ENCODE measurements at places on chromosomes 16 and 17.
A peak's percentile ranks its signal among the peaks of the same experiment; 100 is the strongest.

- DNase-seq = no peak
These were observed 43.4 kb downstream of the TAOK1 start for GRCh38 chr17:29433541-29433940.

- no peak for DNase-seq
These were observed 232.8 kb downstream of the CCDC182 start for GRCh38 chr17:57512258-57512657.

DNA sequence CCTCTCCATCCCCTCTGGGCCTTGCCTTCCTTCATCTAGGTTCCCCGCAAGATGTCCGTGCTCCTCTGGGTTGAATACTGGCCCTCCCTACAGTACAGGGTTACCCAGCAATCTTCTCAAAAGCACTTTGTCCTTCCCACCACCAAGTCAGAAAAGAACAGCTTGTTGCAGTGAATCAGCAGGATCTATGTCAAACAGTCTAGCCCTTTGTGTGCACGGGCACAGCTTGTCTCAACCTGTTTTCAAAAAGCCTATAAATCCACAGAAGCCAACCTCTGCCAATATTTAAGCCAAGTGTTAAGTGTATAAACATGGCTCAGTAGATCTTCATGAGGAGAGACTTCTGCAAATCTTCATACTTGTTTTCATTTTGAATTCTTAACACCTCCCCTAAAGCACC, 25.2 kb downstream of the C17orf67 start:
- no peak for DNase-seq

DNA sequence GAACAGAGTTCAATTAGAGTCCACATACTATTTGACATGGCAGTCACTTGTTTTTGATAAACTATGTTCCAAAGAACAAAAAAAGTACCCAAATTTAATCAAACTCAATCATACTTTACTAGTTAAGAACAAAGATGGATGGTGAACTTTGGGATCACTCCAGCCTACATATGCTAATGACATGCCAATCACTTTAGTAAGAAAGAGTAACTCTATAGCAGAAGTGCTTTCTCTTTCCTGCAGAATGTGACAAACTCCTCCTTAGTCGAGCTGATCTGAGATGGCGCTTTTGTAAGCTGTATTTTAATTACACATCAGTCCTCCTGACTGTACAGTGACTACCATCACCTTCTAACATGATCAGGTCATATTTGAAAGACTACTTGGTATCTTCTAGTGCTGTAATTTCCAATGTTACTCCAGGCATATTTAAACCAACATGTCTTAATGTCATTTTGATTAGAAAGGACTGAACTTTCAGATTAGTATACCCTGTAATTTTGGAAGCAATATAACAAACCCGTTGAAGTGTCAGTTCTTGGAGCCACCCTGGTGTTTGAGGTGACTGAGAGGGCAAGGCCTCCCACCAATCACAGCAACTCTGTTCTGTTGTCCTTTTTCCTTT, 4.1 kb downstream of the NETO2 start:
- DNase-seq = no peak

- DNase-seq = no peak
These were observed 3.3 kb upstream of the N4BP1 start for GRCh38 chr16:48613061-48613957.

DNA sequence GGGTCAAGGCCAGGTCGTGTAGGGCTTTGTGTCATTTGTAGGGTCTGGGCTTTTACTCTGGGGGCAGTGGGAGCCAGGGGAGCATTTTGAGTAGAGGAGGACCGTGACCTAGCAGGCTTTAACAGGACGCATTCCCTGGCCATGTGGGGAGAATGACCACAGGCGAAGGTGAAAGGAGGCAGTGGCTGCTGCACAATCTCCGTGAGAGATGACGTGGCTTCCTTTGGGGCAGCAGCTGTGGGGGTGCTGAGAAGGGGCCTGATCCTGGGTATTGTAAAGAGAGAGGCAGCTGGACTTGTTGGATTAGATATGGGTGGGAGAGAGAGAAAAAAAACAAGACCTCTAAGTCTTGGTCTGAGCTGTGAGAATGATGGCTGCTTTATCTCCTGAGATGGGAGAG, 46.0 kb downstream of the KATNIP start:
- DNase-seq = no peak

DNA sequence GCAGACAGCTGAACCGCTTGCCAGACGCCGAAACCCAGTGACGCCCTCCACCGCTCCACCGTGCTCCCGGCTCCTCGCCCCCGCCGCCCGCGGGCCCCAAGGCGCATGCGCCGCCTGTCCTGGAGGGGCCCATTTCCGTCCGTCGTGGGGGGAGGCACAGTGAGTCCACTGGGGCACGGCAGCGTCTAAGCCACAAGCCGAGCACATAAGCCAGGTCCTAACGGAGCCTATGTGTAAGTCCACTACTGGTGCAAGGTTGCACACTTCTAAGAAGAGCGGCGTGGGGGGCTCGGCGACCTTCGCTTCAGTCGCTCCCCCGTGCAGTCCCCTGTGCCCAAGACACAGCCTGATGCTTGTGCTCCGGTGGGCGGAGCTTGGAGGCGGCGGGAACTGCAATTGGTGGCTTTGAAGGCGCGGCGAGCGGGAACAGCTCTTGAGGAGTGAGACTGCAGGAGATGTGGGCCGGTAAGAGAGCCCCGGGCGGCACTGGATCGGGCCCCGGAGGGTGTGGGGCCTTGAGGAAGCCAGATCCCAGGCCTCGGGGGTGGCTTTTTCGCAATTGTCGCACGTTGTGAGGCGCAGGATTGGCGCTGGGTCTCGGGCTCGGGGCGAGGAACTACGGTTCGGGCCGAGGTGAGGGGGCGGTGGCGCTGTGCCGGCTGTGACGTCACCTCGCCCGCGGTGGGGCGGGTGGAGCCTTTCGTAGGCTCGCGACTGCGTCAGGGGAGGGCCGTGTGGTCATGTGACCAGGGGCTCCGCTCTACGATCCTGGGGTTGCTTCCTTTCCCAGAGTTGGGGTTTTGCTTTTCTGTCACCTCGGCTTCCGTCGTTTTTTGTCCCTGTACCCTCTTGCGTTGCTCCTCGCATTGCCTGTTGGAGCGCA, at the start of the genes CENPN and CMC2:
CENPN (plus strand) TSS at position 402 of the 883 bp plus-strand sequence. CDS start 4,726 bp downstream, outside the sequence.
CMC2 (minus strand) TSS at position 73 of the 883 bp plus-strand sequence. CDS start 9,491 bp downstream, outside the sequence.
- peak; percentile 98 for DNase-seq

GRCh38 chr16:22969567-22969966, 155.6 kb downstream of the HS3ST2 start:
- DNase-seq = no peak

GRCh38 chr16:4803401-4803844, 990 bp upstream of the ROGDI start:
- DNase-seq = no peak

- DNase-seq = no peak
These were observed 1.5 kb downstream of the GAA start for GRCh38 chr17:80102664-80103448.

- no peak for DNase-seq
These were observed 95.0 kb downstream of the HS3ST4 start for GRCh38 chr16:25786748-25787147.

DNA sequence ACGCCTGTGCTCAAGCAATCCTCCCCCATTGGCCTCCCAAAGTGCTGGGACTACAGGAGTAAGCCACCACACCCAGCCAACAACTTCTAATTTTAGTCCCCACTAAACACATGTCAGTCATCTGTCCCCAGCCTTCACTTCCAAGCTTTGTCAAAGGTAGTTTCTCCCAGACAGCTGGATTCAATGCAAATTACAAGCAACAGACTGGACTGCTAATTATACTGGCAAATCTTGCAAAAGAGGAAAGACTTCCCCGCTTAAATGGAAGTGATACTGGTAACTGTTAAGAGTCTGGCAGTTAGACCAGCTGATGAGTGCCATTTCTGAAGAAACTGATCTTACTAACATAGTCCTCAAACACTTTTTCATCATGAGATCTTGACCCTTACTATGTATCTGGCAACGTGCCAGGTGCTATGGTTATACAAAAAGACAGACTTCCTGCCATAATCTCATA, 8.2 kb upstream of the GGA2 start:
- no peak for DNase-seq

GRCh38 chr17:78825696-78826095, 14.9 kb downstream of the USP36 start:
- no peak for DNase-seq

DNA sequence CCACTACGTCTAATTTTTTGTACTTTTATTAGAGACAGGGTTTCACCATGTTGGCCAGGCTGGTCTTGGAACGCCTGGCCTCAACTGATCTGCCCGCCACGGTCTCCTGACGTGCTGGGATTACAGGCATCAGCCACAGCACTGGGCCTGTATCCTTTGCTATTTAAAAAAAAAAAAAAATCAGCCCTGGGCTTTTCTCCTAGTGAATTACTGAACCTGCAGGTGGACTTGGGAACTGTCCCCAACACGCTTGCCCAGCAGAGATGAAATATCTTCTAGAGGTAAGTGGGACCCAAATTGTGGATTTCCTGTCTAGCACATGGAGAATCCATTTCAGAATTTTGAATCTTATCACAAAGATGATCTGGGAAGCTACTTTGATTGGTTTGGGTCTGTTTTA, 14.8 kb downstream of the CNOT1 start:
- no peak for DNase-seq

DNA sequence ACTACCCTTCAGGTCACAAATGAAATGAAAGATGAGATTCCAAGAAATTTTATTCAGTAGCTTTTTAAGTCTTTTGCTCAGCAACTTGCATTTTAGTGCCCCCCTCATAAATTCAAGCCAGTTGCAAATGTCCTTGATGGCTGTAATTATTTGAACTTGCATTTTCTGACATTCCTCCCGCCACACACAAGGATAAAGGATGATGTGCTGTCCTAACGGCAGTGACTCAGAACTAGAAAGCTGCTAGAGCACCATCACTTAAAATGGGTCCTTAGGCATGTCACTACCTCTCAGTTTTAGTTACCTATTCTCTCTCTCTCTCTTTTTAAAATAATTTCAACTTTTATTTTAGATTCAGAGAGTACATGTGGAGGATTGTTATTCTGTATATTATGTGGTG, 306.7 kb downstream of the CNTNAP4 start:
- no peak for DNase-seq

GRCh38 chr16:14196539-14196938, 125.4 kb downstream of the MRTFB start:
- no peak for DNase-seq

GRCh38 chr16:27678955-27679354, 129.0 kb downstream of the KATNIP start:
- DNase-seq = no peak

DNA sequence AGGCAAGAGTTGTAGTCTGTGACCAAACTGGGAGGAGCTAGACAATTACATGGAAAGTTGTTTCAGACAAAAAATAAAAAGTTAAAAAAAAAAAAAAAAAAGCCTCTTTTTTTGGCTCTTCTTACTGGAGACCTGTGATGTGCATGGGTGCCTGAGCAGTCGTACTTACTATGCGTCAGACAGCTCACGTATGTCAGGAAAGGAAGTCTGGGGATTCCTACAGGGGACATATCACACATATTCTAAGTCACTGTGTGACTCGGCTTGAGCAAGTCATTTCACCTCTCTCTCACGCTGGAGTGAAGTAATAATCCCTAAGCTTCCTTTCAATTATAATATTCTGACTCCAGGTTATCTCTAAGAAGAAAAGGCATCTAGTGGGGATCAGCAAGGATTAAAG, 6.0 kb downstream of the SLFN14 start:
- no peak for DNase-seq

DNA sequence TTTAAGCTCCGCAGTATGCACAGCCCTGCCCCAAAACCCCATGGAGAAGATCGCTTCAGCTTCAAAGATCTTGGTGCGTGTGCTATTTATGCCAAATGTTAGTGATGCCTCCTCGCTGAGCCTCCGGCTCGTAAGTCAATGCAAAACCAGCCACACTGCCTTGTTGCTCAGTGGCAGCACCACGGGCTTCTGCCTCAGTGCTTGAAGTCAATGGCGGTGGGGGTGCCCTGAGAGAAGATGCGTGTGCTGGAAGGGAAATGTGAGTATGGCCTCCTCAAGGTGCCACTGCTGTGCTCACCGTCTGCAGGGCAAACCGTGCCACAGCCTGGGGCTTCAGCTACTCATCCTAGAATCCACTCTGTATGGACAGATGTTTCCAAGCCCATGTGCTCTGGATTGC, 121.9 kb downstream of the XYLT1 start:
- DNase-seq = no peak

DNA sequence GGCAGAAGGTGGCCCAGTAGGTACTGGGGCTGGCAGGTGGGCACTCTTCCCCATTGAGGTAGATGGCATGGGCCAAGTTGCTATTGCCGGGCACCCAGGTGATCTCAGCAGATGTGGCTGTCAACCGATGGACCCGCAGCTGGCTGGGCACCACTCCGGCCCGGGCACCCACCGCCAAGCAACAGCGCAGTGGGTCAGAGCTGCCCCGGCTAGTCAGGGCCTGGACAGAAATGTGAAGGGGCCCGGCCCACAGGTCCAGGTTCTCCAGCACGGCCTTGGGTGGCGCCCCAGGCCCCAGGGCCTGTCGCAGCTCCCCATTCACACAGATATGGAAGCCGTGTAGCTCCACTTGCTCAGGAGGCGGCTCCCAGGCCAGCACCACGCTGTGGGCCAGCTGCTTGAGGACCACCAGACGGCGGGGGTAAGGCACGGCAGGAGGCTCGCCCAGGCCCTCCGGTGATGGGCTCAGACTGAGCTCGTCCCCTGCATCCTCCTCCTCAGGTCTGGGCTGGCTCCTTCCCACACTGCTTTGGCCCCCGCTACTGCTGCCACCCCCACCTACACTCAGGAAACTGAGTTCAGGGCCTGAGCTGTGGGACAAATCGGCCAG, 16.5 kb downstream of the TSPOAP1 start:
- no peak for DNase-seq

DNA sequence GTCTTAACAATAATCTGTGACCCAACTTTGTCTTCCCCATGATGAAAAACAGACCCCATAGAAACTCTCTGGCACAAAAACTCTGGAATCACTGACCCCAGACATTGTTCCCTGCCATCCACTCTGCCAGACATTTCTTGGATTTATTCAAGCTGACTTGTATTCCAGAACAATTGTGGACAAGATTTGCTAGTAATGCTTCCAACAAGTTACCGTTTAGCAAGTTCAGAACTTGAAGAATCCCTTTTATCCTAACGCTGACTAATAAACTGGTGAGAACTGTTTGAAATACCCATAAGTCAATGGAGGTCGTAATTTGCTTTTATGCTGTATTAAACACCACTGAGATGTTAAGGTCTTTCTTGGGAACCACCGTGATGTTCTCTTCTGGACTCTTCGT, 10.5 kb downstream of the HSBP1 start:
- no peak for DNase-seq

- DNase-seq = no peak
These were observed 63.6 kb downstream of the SMG6 start for GRCh38 chr17:2239882-2240430.

DNA sequence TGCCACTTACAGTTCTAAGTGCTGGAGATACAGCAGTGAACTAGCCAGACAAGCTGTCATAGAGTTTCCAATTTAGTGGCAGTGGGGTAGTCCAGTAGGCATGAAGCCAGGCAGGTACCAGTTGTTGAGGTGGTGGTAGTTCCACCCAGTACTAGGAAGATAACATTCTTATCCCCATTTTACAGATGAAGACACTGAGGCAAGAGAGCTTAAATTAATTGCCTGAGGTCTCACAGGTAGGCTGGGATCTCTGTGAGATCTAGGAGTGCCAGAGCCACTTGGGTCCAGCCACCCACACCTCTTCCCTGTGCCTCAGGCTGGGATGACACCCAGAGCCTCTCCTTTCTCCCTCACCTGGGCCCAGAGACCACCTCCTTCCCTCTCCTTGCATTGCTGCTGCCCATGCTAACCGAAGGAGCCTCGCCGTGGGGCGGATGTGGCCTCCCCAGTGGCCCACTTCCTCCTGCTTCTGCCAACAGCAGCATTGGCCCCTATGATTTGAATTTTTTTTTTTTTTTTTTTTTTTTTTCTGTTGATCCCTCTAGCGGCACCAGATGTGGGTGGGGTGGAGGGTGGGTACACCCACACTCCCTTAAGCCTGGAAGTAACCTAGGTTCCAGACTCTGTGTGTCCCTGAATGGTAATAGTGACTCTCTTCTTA, 114.0 kb downstream of the PRKCB start:
- no peak for DNase-seq
